Upper lobe of left lung (tissue), 6 donors: ENCODE measurements at places on chromosomes 12 and 14.

GRCh38 chr12:41277100-41277945 lies 89.2 kb downstream of the PDZRN4 start:
- DNase-seq: no peak

DNA sequence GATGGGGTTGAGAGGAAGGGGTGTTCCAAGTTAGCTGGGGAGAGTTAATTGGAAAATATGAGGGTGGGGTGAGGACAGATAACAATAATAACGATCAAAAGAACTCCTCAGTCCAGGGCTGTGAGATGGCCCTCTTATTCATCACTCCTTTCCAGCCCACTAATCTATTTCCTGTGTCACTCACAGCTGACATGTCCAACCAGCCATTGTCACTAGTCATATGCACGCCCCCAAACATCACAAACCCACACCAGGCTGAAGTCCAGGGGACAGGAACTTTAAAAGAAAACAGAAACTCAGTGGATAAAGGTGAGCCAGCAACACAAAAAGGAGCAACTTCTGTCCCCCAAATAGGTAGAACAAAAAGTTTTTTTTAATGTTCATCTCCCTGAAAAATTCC lies 911 bp downstream of the CALCOCO1 start:
- no peak for DNase-seq

- DNase-seq: no peak
These were observed 12.3 kb downstream of the EMP1 start for GRCh38 chr12:13208533-13209435.

- no peak for DNase-seq
These were observed 28.8 kb downstream of the CLSTN3 start for GRCh38 chr12:7158781-7159609.

DNA sequence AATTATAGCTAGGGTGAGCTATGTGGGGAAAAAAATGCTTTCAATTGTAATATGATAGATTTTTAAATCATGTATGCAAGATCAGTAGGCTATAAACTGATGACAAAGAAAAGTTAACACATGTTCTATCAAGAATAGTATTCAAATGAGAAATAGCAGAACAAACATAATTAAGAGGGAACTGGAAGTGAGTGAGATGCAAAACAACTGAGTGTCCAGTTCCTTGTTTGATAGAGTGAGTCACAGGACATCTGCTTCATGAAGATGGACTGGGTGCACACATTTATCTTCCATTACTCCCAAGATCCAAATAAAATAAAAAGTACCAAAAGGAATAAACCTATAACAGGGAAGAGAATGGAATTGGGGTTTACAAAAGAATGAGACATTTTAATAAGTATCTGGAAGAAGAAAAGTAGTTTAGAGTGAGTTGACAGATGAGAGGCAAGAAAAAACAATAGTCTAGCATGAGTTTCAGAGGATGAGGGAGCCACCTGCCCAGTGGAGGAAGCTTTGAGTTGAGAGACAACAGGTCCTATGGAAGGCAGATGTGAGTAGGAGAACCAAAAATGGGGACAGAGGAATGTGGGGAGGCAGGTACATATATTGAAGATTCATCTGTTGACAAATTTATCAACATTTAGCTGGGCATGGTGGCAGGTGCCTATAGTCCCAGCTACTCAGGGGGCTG lies 178.1 kb upstream of the ARHGAP5 start:
- no peak for DNase-seq

- peak; percentile 89 for DNase-seq
These were observed at the start of gene KIF5A for GRCh38 chr12:57549909-57550640. Gene KIF5A (plus strand): TSS chr12:57550044. CDS start chr12:57550272, 228 bp downstream.

GRCh38 chr12:15574353-15574752 lies 214.8 kb downstream of the EPS8 start:
- no peak for DNase-seq

DNA sequence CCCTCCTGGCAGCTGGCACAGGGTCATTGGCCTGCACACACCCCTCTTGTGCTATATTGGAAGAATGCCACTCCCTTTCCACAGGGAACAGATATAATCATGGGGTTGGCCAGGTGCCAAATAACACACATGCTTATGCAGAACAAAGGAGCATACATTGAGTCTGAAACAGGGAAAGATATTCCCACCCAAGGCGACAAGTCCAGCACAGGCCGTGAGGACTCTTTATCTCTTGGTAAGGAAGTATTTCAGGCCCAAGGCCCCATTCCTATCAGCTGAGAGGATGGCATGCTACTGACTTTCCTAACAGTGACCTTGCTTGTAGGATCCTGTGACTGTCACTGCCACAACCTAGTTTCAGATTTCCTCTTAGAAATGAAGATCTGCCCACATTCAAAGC lies 59.0 kb upstream of the STXBP6 start:
- no peak for DNase-seq

DNA sequence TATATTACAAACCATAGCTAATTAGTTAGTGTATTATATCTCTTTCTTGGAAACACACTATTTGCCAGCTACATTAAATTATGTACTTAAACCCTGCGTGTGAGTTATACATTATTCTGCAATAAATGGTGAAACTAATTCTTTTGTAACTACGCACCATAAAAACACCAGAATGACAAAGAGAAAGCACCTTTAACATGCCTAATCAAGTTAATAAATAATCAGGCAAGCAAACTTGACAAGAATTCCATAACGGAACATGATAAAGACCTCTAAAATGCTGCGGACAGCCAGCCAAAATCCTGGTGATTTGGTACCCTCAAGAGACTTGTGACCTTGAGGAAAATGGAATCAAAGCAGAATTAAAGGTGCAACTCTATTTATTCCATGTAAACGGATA lies 375.3 kb upstream of the KITLG start:
- no peak for DNase-seq

DNA sequence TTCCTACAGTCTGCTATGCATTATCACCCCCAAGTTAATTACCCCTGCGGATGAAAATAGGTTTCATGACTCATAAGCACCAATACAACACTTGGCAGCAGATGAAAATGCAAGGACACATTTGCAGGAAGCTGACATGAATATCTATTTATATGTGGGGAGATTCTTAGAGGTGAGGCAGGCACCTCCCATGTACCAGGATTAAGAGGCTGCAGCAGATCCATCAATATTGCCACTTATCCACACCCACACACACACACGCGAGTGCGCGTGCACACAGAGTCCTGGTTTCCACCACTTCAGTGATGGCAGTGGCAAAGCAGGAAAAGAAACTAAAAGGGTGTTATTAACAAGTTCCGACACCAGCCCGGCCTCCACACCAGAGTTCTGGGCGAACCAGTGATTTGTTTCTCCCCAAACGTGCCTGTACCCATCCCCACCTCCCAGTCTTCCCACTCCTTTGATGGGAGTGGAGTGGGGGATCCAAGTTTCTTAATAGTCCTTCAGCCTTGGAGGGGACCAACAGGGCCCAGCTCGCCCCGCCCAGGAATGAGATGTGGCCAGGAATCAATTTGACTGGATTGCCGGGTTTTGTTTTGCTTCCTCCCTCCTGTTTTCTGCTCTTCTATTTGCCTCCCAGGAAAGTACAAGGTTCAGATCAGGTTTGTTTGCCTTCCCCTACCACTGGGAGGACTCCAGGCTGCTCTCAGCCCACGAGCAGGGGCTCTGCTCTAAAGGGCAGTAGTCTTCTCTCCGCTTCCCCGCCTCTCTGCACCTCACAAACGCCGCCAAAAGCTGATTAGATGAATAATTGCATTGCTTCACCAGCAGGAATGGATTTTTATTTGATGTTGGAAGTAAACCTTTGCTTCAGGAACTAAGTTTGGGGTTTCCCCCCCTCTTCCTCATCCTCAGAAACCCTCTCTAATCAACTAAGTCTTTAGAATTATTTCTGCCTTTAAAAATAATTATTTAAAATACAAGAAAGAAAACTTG lies 5.2 kb downstream of the IRF2BPL start:
- DNase-seq: peak; percentile 57

DNA sequence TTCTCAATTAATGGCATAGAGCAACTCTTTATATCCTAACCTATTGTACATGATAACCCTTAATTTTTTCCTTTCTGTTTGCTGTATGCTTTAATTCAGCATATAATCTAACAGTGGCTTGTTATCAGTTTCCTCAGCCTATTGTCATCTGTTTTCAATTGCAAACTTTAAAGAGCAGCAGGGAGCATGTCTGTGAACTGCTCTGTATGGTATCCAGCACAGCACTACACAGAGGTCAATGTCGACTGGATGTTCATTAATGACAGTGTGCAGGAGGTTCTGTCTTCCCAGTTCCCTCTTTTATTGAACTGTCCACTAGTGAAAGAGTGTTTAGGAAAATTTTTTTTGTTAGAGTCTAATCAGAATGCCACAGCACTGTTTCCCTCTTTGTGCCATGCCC lies 609.1 kb downstream of the SOX5 start:
- DNase-seq: no peak

GRCh38 chr12:70049596-70050360 lies 193.5 kb upstream of the CNOT2 start:
- no peak for DNase-seq

DNA sequence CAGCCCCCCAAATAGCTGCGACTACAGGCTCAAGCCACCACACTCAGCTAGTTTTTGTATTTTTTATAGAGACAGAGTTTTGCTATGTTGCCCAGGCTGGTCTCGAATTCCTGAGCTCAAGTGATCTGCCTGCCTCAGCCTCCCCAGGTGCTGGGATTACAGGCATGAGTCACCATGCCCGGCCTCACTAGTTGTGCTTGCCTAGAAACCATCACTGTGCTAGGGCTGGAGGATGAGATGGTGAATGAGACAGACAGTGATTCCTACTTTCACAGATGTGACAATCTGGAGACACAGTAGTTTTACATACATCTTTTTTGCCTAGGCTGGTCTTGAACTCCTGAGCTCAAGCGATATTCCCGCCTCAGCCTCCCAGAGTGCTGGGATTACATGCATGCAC lies 7.5 kb upstream of the MSI1 start:
- DNase-seq: no peak

- DNase-seq: no peak
These were observed 158.7 kb downstream of the SYT1 start for GRCh38 chr12:79023261-79023660.

GRCh38 chr12:100995201-100995600 lies 200.6 kb downstream of the ANO4 start:
- no peak for DNase-seq

DNA sequence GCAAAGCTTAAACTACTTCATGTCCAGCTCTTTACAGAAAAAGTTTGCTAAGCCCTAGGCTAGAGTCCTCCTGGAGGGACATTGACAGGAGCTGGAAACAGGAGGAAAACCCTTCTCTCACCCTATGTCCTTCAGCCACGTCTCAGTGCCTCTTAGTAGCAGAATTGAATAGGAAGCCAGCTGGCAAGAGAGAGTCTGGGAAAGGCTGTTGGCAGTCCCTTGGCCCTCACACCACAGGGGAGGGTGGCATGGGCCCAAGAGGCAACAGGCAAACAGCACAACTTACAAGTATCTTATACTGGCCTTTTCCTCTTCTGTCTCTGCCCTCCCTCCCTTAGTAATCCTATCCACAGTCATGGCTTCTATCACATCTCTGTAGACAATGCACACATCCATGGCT lies 27.7 kb upstream of the DHRS2 start:
- peak; percentile 25 for DNase-seq

DNA sequence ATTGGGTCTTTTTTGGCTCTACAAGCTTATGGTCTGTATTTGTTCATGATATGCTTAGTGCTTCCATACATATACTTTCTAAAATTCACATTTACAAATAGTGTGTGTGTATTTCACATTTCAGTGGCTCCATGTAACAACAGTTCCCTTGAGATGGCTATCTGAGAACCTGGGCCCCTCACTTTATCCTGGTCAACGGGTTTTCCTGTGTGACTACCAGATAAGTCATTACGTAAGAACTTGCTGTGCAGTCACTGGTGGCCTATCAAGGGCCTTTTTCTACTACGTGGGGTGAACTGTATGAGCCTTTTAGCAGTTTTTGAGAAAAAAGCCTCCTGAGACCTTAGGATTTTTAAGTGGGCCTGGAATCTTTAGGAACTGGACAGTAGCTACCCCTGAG lies 454.1 kb downstream of the PCNX1 start:
- no peak for DNase-seq

- DNase-seq: peak; percentile 36
These were observed 850 bp upstream of the ZNF385A start for GRCh38 chr12:54385251-54385914.

DNA sequence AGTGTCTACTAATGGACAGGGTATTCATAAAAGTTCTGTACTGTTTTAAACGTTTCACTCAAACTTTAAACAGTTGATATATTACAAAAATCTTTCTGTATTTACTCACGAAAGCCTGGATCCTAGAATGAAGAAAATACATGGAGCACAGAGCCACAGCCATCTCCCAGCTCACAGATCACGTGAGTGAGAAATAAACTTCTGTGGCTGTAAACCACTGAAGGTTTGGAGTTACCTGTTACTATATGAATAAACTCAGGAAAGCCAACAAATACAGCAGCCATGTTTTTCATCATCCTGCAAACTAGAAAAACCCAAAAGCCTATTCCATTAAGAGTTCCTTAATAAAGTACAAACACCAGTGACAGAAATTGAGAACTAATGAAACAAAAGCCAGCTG lies 867 bp upstream of the TDG start:
- DNase-seq: no peak

DNA sequence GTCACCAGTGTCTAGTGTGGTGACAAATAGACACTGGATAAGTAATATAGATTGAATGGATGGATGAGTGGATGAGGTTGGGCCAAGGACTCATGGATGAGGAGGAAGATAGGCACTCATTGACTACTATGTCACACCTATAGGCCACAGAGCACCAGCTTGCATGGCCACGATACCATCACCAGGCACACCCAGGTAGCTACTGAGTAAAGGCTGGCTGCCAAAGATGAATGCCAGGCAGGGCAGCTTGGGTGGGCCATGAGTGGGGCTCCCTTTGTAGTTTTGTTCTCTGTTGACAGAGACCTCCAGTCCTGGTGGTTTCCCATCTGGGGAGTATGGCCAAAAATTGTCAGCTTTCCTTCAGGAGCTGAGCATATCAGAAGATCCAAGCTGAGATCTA lies 11.2 kb upstream of the KRT83 start:
- no peak for DNase-seq

DNA sequence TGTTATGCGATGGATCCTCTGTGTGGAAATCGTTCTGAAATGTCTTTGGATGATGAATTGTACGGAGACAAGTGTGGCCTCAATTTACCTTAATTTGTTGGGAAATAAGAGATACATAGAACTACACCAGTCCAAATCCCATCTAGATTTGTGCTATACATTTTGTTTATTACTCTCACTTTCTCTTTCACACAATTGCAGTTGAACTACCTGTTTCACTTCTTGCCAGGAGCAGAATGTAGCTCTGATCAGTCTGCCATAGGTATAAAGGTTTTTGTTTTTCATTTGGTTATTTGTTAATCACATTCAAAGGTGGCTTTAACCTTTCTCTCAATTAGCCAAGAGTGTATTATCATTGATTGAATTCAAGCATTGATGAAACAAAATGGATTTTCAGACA lies 268.2 kb downstream of the SNAPC1 start:
- DNase-seq: no peak

GRCh38 chr14:31283153-31283552 lies 75.6 kb upstream of the HECTD1 start:
- DNase-seq: no peak

DNA sequence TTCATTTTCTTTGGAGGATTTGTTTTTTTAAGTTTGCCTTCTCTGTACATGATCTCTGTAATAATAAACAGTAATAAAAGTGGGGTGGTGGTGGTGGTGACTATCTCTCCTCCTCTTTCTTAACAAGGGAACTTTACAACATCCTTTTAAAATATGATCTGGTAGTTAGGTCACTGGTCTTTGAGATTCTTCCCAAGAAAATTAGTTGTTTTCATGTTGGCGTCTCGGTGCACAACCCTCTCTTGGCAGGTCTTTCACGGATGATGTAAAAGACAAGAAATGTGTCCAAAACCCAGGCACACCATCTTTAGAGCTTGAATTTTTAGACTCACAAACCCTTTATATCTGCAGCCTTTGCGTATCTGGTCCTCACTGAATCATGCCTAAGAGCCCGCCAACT lies 488.5 kb upstream of the TBX3 start:
- DNase-seq: no peak
